ENCODE measurements at places on chromosomes 4 and X.

DNA sequence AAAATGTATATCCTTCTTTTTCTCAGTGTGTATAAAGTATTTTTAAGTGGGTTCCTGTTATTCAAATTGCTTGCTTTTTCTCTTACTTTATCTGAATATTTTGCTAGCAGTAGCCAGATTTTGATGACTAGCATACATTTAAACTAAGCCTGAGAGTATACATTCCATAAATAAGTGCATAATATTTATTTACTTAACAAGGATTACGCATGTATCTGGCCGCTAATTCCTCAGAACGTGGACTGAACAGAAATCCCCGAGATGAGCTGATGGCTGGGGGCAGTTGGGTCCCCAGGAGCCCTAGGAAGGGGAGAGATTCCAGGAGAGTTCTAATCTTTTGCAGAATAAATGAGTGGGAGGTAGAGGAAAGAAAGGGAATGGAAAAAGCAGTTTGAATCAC, 91.0 kb downstream of the PHOX2B start:
- DNase-seq, result no peak

DNA sequence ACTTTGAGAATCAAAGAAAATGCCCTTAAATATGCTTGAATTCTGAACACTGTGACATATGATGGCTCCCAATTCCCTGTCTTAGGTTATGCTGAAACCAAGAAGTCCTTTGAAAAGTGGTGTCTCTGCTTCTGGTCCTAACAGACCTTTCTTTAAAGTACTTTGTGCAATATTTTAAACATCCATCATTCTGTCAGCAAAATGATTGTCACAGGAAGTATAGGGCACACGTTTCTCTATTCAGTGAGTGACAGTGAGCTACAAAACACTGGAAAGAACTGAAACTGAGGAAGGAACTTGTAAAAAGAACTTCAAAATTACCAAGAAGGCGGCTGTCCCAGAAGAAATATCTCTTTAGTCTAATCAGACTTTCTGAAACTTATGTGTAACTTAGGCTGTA, 12.2 kb upstream of the NUP54 start:
- DNase-seq, result no peak

DNA sequence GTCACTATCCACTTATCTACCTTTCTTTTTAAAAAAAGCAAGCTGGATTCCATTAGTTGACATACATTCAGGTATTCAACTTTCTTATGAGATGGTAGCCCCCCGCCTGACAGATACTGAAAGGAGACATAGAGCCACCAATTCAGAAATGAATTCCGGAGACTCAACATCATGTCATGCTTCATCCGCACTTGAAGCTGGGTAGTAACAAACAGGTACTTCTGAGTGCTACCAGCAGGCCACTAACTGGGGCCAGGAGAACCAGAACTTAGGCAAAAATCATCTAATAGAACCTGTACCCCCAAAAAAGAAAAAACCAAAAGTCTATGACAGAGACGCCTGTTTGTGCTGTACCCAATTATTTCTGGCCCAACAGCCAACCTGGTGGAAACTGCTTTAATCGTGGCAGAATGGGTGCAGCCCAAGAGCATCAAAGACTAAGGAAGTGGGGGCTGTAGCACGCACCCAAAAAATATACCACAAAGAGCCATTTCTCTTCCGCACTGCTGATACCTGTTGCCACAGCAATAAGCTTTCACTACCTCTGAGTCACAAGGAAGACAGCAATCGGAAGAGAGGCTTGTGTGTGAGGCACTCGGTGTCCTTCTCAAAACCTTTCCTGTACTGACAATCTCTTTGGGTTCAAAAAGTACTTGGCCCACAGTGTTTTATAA, 84.8 kb downstream of the AFAP1 start:
- no peak for DNase-seq

GRCh38 chrX:154059231-154059630, 38.3 kb downstream of the MECP2 start:
- no peak for DNase-seq

DNA sequence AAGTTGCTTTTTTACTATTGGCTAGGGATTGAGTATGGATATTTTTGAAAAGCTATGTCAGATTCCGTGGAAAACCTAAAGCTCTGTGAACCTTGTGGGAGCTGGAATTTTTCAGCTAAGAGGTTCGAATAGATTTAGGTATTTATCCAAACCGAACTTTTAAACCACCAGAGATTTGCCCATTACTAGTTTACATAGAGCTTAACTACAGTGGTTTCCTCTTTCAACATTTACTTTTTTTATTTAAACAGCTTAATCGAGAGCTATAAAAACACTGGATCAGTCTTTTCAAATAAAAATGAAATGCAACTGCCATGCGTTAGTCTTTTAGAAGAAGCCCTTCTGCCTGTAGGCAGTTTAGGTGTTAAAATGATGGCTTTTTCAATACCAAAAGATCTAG, 377.0 kb downstream of the RPA4 start:
- no peak for DNase-seq

- no peak for DNase-seq
These were observed 82.4 kb downstream of the RAP1GDS1 start for GRCh38 chr4:98343626-98344025.
